MCF 10A (cell line): ENCODE measurements at places on chromosomes 13 and 19. TPM values are rescaled to one million over a fixed set of nuclear protein-coding genes. Genes with fewer than 3 reads are reported as not detected.
A peak's percentile ranks its signal among the peaks of the same experiment; 100 is the strongest.

GRCh38 chr13:73984201-73984600 is 150.0 kb downstream of the KLF12 start:
- H3K4me1 ChIP-seq, result no peaks in the 10 kb centered on the region
- H3K4me3 ChIP-seq, result no peak overlapping the region
- no peaks in the 10 kb centered on the region for H3K36me3 ChIP-seq
- DNase-seq, result no peak

- DNase-seq, result no peak
- H3K4me3 ChIP-seq, result no peak overlapping the region
- peaks cover 29% of the 10 kb centered on the region for H3K4me1 ChIP-seq
- H3K36me3 ChIP-seq, result no peaks in the 10 kb centered on the region
- no peaks in the 10 kb centered on the region for H3K27me3 ChIP-seq
Measured at GRCh38 chr13:51599444-51600176, 15.3 kb downstream of the WDFY2 start.

- peaks cover 21% of the 10 kb centered on the region for H3K4me1 ChIP-seq
- H3K4me3 ChIP-seq, result peak overlapping the region; percentile 61
- peak overlapping the region; percentile 85 for H3K27ac ChIP-seq
Measured at GRCh38 chr19:2543463-2544442, 67.8 kb downstream of the GADD45B start.

- H3K4me1 ChIP-seq, result peaks cover 6% of the 10 kb centered on the region
- H3K27me3 ChIP-seq, result no peaks in the 10 kb centered on the region
- H3K4me3 ChIP-seq, result no peak overlapping the region
- H3K27ac ChIP-seq, result no peak overlapping the region
- DNase-seq, result no peak
Measured at GRCh38 chr13:44833139-44833538, 156.1 kb downstream of the NUFIP1 start.

DNA sequence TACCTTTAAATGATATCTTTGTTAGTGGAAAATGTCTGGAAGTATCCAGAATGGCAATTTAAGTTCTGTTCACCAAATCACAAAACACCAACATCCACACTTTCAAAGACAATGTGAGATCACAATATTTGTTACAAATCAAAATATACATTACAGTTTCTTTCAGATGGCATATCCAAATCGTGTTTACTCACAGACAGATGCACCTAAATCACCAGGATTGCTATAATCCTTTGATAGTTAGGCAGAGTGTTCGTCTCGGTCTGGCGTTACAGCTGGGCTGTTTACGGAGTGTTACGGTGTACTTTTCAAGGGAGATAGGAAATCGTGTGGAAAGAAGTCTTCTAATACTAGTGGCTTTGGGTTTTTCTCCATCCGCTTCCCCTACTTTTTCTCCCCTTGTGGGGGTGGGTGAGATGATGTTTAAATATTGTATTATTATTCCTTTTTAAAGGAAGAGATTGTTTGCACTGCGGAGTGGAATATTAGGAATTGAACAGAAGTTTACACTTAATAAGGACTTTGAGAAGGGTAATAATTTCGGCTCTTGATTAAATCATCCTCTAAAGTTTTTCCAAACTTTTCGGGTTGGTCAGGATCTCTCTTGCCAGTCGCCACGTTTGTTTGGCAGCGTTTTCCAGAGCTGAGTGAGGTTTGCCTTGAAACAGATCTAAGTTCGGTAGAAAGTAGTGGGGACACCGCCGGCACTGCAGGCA is 1.8 kb downstream of the MAB21L1 start:
- no peak overlapping the region for H3K4me3 ChIP-seq
- H3K27me3 ChIP-seq, result no peaks in the 10 kb centered on the region
- no peaks in the 10 kb centered on the region for H3K36me3 ChIP-seq
- no peak overlapping the region for H3K27ac ChIP-seq
- no peaks in the 10 kb centered on the region for H3K4me1 ChIP-seq

DNA sequence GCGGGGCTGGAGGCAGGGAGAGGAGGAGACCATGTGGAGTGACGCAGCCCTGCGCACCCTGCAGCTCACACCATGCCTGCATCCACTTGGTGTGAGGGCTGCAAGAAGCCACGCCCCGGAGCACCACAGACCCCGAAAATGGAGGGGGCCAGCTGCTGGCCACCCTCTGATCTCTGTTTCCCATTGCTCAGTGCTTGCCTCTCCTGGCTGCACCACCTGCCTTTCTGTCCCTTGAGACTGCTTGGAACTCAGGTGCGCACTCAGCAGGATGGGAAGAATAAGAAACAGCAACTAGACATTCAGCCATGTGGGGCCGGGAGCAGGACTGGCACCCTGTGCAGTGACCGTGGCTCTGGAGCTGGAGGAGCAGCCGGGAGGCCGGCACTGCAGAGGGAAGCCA is 64.0 kb downstream of the ANKRD10 start:
- DNase-seq, result no peak
- no peaks in the 10 kb centered on the region for H3K36me3 ChIP-seq
- H3K4me1 ChIP-seq, result no peaks in the 10 kb centered on the region

- no peak for DNase-seq
- no peaks in the 10 kb centered on the region for H3K27me3 ChIP-seq
- peaks cover 73% of the 10 kb centered on the region for H3K36me3 ChIP-seq
- no peak overlapping the region for H3K27ac ChIP-seq
- peaks cover 22% of the 10 kb centered on the region for H3K4me1 ChIP-seq
Measured at GRCh38 chr19:4705413-4706131, 18.1 kb downstream of the DPP9 start.

- no peak overlapping the region for H3K4me3 ChIP-seq
- no peak overlapping the region for H3K27ac ChIP-seq
- H3K27me3 ChIP-seq, result no peaks in the 10 kb centered on the region
- peak; percentile 48 for DNase-seq
- H3K4me1 ChIP-seq, result no peaks in the 10 kb centered on the region
Measured at GRCh38 chr19:37763488-37763887, 15.9 kb downstream of the ZNF573 start.

DNA sequence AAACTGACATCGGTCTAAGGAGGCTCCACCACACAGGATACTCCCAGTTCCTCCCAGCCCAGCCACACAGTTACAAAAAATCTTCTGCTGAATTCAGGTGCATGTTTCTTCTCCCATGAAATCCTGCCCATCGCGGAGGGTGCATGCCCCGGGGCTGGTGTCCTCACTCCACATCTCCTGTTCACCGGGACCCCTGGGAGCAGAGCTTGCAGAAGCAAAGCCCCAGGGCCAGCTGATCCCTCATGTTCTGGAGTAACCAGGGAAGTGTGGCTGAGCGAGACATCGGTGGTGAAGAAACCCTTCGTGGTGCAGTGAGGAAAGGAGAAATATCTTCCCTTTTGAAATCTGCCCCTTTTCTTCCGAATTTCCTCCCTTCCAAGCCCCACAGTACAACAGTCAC is 904 bp upstream of the SIGLEC9 start:
- H3K27ac ChIP-seq, result no peak overlapping the region
- H3K4me3 ChIP-seq, result no peak overlapping the region
- H3K4me1 ChIP-seq, result no peaks in the 10 kb centered on the region
- DNase-seq, result no peak
- no peaks in the 10 kb centered on the region for H3K27me3 ChIP-seq

GRCh38 chr19:5035105-5035761 is 66.3 kb downstream of the KDM4B start:
- no peak overlapping the region for H3K27ac ChIP-seq
- no peak for DNase-seq
- no peak overlapping the region for H3K4me3 ChIP-seq

DNA sequence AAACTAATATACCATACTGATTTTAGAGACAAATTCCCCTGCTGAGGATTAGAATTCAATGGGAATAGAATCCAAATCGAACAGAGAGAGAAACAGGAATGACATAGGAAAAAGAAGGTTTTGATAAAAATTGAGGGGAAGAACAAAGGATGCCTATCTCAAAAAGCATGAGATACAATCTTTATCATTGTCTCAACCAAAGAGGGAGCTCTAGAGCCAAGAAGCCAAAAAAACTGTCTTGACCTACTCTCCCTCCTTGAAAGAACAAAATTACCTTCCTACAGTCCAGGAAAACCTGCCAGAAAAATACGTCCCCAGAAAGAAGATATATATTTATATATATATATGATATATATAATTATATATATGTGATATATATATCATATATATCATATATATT is 39.2 kb upstream of the MIR17HG start:
- H3K27ac ChIP-seq, result no peak overlapping the region
- DNase-seq, result peak; percentile 24
- H3K4me1 ChIP-seq, result no peaks in the 10 kb centered on the region

DNA sequence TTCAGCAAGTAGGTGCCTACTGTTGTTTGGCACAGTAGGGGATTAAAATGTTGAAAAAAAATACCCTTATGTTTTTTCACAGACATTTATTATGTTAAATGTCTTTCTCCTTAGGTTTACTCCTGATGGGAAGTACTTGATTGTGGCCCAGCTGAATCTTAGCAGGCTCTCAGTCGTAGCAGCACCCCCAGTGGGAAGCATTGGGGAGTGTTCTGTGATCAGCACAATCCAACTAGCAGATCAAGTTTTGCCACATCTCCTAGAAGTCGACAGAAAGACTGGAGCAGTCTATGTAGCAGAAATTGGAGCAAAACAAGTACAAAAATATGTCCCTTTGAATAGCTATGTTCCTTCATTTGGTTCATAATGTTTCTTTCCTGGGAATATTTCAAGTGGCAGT is 9.3 kb downstream of the NHLRC3 start:
- no peaks in the 10 kb centered on the region for H3K27me3 ChIP-seq
- DNase-seq, result no peak
- no peak overlapping the region for H3K4me3 ChIP-seq
- no peak overlapping the region for H3K27ac ChIP-seq

- H3K4me3 ChIP-seq, result no peak overlapping the region
- no peak for DNase-seq
- H3K27me3 ChIP-seq, result no peaks in the 10 kb centered on the region
Measured at GRCh38 chr13:111854403-111854802, 212.5 kb upstream of the SOX1 start.

GRCh38 chr19:50777830-50778303 is 7.6 kb downstream of the GPR32 start:
- H3K4me3 ChIP-seq, result no peak overlapping the region
- H3K36me3 ChIP-seq, result no peaks in the 10 kb centered on the region
- DNase-seq, result no peak
- no peak overlapping the region for H3K27ac ChIP-seq
- peaks cover 6% of the 10 kb centered on the region for H3K4me1 ChIP-seq

DNA sequence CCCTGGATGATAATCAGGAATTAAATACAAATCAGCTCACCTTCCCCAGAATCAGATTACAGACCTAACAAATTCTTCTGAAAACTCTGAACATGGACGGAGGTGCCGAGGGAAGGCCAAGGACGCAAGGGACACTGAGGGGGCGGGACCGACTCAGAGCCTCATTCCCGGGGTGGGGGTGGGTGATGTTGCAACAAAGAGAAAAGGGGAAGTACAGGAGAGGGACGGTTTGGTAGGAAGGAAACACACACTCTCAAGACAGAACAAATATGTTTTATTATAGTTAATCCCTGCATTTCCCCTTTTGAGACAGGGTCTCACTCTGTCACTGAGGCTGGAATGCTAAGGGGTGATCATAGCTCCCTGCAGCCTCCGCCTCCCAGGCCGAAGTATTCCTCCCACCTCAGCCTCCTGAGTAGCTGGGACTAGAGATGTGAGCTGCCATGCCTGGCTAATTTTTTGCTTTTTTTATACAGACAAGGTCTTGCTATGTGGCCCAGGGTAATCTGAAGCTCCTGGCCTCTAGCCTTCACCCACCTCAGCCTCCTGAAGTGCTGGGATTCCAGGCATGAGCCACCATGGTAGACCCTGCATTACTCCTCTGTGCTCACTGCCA is 786 bp upstream of the LILRA2 start:
- H3K27ac ChIP-seq, result no peak overlapping the region
- H3K4me1 ChIP-seq, result no peaks in the 10 kb centered on the region
- no peak overlapping the region for H3K4me3 ChIP-seq
- no peaks in the 10 kb centered on the region for H3K36me3 ChIP-seq
- no peak for DNase-seq

GRCh38 chr13:54241719-54242118 is 1213.1 kb downstream of the OLFM4 start:
- H3K27ac ChIP-seq, result no peak overlapping the region
- no peaks in the 10 kb centered on the region for H3K27me3 ChIP-seq
- no peaks in the 10 kb centered on the region for H3K4me1 ChIP-seq
- DNase-seq, result peak; percentile 39
- no peak overlapping the region for H3K4me3 ChIP-seq

TTC9B gene
- total RNA-seq, result not detected in 2 replicates

TMEM238 gene
- 10.6 and 14.9 TPM in 2 replicates for total RNA-seq

BCAM gene
- 2.9 and 5.0 TPM in 2 replicates for total RNA-seq

ATP8B3 gene
- total RNA-seq, result 5.6 and 9.3 TPM in 2 replicates

USHBP1 gene
- not detected in 2 replicates for total RNA-seq

CEACAM1 gene
- total RNA-seq, result 0.32 and 0.56 TPM in 2 replicates

ITPKC gene
- total RNA-seq, result 27.1 and 33.2 TPM in 2 replicates
